ENCODE measurements at places on chromosomes 3 and 15. TPM values are rescaled to one million over a fixed set of nuclear protein-coding genes. Genes with fewer than 3 reads are reported as not detected.

GRCh38 chr3:192687488-192688152 lies 39.7 kb downstream of the FGF12 start:
- no peak for DNase-seq

DNA sequence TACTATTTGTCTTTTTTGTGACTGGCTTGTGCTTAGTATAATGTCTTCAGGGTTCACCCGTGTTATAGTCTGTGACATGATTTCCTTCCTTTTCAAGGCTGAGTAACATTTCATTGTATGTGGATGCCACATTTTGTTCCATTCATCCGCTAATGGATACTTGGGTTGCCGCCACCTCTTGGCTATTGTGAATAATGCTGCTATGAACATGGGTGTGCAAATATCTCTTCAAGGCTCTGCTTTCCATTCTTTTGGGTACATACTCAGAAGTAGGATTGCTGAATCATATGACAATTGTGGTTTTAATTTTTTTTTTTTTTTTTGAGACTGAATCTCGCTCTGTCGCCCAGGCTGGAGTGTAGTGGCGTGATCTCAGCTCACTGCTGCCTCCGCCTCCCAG lies 15.4 kb downstream of the CRTC3 start:
- no peak for DNase-seq

- peak; percentile 63 for DNase-seq
These were observed 66.9 kb downstream of the RNF13 start for GRCh38 chr3:149879872-149880271.

DNA sequence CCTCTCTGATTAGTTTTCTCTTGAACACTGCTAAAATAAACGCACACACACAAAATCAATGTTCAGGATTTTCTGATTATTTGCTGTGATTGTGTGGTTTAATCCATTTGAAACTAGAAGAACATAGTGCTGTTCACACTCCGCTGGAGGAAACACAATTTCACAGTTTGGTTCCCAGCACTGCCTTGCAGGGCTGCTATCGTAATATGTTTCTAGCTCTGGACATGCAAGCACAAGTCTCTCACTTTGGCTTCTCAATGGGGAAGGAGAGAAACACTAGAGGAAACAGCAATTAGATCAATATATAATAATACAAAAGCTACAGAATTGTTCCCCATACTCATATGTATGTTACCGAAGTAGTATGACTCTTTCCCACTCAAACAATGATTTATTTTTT lies 299.5 kb downstream of the NSUN3 start:
- DNase-seq = no peak

Gene ERC2
- 23.5 TPM for total RNA-seq

Gene MESP2
- total RNA-seq = 0.66 TPM

Data from WTC11 (cell line).